ENCODE measurements at places on chromosomes 4 and X.

GRCh38 chr4:165505958-165506837, 127.4 kb downstream of the CPE start:
- DNase-seq: no peak
- no peaks in the 10 kb centered on the region for H3K36me3 ChIP-seq
- H3K27ac ChIP-seq: no peak overlapping the region
- no peaks in the 10 kb centered on the region for H3K4me1 ChIP-seq
- H3K27me3 ChIP-seq: no peaks in the 10 kb centered on the region

- no peaks in the 10 kb centered on the region for H3K27me3 ChIP-seq
- peak overlapping the region; percentile 88 for H3K4me3 ChIP-seq
- peak overlapping the region; percentile 92 for H3K27ac ChIP-seq
These were observed 497 bp upstream of the THAP9 start for GRCh38 chr4:82900066-82900410.

GRCh38 chr4:148780426-148781005, 338.3 kb upstream of the NR3C2 start:
- DNase-seq: no peak
- H3K27me3 ChIP-seq: no peaks in the 10 kb centered on the region
- H3K36me3 ChIP-seq: no peaks in the 10 kb centered on the region
- no peak overlapping the region for H3K27ac ChIP-seq

- H3K4me1 ChIP-seq: no peaks in the 10 kb centered on the region
- no peak overlapping the region for H3K4me3 ChIP-seq
- H3K27ac ChIP-seq: no peak overlapping the region
These were observed 41.2 kb downstream of the ZFYVE28 start for GRCh38 chr4:2377241-2377640.

- H3K4me3 ChIP-seq: no peak overlapping the region
- no peaks in the 10 kb centered on the region for H3K27me3 ChIP-seq
- H3K4me1 ChIP-seq: no peaks in the 10 kb centered on the region
- no peak for DNase-seq
- H3K27ac ChIP-seq: no peak overlapping the region
These were observed 36.0 kb downstream of the DLG3 start for GRCh38 chrX:70480660-70481018.

GRCh38 chr4:94338681-94339351, 3.8 kb downstream of the HPGDS start:
- peak overlapping the region; percentile 11 for H3K27ac ChIP-seq
- DNase-seq: peak; percentile 66
- H3K4me3 ChIP-seq: peak overlapping the region; percentile 64
- no peaks in the 10 kb centered on the region for H3K36me3 ChIP-seq
- H3K27me3 ChIP-seq: no peaks in the 10 kb centered on the region

DNA sequence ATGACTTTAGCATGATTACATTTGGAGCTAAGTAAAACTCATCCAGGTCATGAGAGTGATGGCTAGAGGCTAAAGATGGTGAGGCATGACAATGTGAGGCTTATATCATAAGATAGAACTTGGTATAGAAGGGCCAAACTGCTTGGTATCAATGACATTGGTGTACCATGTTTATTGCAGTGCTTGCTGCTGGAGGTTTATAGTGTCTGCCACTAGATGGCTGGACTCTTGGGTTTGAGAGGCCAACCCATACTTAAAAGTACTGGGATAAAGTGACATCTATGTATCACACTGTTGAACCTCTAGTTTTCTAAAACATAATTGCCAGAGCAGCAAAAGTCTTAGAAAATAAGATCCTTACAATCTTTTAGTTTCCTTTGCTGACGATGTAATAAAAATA, 83.0 kb upstream of the TACR3 start:
- H3K27me3 ChIP-seq: no peaks in the 10 kb centered on the region
- no peaks in the 10 kb centered on the region for H3K4me1 ChIP-seq
- no peak for DNase-seq
- H3K36me3 ChIP-seq: no peaks in the 10 kb centered on the region
- H3K4me3 ChIP-seq: no peak overlapping the region

GRCh38 chrX:103431316-103431715, 55.0 kb downstream of the BEX3 start:
- H3K4me3 ChIP-seq: no peak overlapping the region
- no peaks in the 10 kb centered on the region for H3K4me1 ChIP-seq
- no peaks in the 10 kb centered on the region for H3K27me3 ChIP-seq
- no peaks in the 10 kb centered on the region for H3K36me3 ChIP-seq
